ENCODE measurements at places on chromosomes 11 and 22.

- DNase-seq, result no peak
These were observed 13.1 kb downstream of the CHID1 start for GRCh38 chr11:897253-898142.

DNA sequence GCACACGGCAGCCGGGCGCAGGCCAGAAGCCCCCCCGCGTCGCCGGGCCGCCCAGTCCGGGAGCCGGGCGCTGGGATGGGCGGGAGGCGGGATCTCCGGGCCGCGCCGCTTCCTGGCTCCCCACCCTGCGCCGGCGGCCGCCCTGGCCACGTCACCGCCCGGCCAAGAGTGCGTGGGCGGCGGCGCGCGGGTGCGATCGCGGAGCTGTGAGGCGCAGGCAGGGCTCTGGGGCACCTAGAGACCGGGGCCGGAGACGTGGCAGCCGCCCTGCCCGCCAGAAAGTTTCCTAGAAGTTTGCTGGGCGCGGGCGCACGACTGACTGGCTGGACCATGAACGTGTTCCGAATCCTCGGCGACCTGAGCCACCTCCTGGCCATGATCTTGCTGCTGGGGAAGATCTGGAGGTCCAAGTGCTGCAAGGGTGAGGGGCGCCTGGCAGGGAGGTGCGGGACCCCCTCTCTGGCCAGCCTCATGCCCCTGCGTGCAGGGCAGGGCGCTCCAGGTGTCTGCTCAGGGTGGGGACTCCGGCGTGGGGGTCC is at the start of gene KDELR3:
Gene KDELR3, plus strand, starts transcription at position 193 of the 539 bp plus-strand sequence. Its CDS starts 138 bp downstream, at position 331.
- DNase-seq, result peak; percentile 15

DNA sequence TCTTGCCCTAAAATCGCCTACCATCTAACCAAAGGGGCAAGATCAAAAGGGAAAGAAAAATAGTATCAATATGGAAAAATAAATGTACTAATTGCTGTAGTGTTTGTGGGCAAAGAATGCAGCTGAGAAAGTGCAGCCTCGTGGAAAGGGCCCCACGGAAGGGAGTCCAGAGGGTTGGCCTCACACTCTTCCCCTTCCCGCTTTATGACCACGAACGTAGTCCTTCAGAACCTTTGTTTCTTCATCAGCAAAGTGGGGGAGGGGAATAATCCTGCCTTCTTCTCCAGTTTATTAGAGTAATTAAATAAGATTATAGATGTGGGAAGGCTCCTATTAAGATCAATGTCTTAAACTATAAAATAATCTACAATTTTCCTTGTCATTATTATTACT is 41.0 kb downstream of the FLI1 start:
- DNase-seq, result no peak

DNA sequence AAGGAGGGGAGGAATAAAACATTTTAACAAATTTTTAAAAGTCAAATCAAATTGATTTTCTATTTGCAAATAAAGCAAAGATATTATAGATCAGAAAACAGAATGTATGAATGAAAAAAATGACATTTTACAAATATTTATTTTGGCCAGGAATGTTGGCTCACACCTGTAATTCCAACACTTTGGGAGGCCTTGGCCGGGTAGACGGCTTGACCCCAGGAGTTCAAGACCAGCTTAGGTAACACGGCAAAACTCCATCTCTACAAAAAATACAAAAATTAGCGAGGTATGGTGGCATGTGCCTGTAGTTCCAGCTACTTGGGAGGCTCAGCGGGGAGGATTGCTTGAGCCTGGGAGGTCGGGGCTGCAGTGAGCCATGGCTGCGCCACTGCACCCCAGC is 18.2 kb downstream of the THAP12 start:
- no peak for DNase-seq

Data from T-helper 9 cell (primary cell).